ENCODE measurements at places on chromosomes 7 and 10. TPM values are rescaled to one million over a fixed set of nuclear protein-coding genes. Genes with fewer than 3 reads are reported as not detected.
A peak's percentile ranks its signal among the peaks of the same experiment; 100 is the strongest.

The ACHE gene
- 2.9 TPM for total RNA-seq

- no peak for DNase-seq
Measured at GRCh38 chr7:76233538-76234281, 32.0 kb downstream of the SRRM3 start.

GRCh38 chr10:21889477-21890275, 113.9 kb downstream of the DNAJC1 start:
- DNase-seq, result no peak

GRCh38 chr7:22442187-22442881, 57.7 kb downstream of the STEAP1B start:
- peak; percentile 70 for DNase-seq

DNA sequence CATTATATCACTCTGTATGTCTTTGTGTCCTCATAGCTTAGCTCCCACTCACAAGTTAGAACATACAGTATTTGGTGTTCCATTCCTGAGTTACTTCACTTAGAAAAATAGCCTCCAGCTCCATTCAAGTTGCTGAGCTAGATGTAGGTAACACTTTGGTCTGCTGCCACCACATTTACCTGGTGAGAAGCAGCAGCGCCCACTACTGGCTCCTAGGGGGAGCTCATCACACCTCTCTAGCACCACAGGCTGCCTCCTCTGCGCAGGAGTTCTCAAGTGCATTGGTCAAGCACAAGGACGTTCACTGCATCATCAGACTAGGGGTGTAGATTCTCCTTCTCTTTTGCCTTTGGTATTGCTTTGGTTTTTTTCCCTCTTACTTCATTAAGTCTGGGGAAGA, 530.9 kb upstream of the AUTS2 start:
- peak; percentile 73 for DNase-seq

The CDHR1 gene
- 0.35 TPM for total RNA-seq

The TAS2R3 gene
- 1.6 TPM for total RNA-seq

GRCh38 chr7:2510909-2511768, 8.4 kb upstream of the LFNG start:
- DNase-seq, result no peak

DNA sequence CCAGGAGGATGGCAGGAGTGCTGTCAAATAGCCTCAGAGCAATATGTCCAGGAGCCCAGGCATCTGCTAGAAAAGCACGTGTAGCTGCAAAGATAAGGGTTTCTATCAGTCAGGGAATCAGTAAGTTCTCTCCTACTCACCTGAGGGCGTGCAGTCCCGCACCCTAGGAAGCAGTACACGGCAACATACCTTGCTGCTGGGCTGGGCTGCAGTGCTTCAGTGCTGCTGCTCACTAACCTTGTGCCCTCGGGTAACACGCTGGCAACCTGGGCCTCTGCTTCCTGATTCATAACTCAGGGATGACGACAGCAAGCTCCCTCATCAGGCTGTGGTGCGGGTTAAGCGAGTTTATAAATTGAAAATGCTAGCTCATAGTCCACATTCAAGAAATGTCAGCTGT, 29.5 kb upstream of the CCNY start:
- DNase-seq, result peak; percentile 67

The NPTX2 gene
- total RNA-seq, result 2.1 TPM

The PRSS37 gene
- total RNA-seq, result not detected

The NXPH1 gene
- not detected for total RNA-seq

GRCh38 chr7:32893207-32893524, 1.6 kb upstream of the KBTBD2 start:
- no peak for DNase-seq

The OR2A1 gene
- not detected for total RNA-seq

DNA sequence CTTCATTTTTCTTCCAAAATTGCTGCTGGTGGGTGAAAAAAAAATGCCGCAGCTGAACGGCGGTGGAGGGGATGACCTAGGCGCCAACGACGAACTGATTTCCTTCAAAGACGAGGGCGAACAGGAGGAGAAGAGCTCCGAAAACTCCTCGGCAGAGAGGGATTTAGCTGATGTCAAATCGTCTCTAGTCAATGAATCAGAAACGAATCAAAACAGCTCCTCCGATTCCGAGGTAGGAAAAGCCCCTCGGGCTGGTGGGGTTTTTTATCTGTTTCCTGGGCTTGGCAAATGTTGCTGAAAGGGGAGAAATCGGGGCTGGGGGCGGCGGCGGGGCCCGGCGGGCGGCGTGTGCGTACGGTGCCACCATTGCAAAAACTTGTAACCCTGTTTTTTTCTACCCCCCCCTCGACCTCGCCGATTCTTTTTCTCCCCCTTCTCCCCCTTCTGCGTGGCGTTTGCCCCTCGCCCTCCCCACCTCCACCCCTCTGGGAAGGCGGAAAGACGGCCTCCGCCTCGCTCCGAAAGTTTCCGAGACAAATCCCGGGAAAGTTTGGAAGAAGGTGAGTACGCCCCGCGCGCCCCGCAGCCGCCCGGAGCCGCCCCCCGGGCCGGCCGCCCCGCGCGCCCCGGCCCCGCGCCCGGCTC, 789 bp downstream of the TCF7L2 start:
- DNase-seq, result peak; percentile 70

GRCh38 chr10:92571649-92572048, 2.2 kb downstream of the IDE start:
- DNase-seq, result no peak

DNA sequence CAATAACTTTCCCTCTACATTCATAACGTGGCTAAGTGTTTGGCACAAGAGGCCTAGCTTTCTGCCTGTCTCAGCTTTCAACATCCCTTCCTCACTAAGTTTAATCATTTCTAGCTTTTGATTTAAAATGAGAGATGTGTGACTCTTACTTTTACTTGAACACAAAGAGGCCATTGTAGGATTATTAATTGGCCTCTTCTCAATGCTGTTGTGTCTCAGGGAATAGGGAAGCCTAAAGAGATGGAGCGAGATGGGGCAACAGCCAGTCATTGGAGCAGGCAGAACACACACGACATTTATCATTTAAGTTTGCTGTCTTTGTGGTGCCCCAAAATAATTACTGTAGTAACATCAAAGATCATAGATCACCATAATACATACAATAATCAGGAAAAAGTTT, 167.1 kb upstream of the TRIM24 start:
- DNase-seq, result no peak

Measured in upper lobe of right lung (tissue), 1 donor.